ENCODE measurements at places on chromosomes 4 and X.
A peak's percentile ranks its signal among the peaks of the same experiment; 100 is the strongest.

GRCh38 chr4:109303140-109303496 is 660 bp upstream of the COL25A1 start:
- no peaks in the 10 kb centered on the region for H3K4me1 ChIP-seq
- H3K4me3 ChIP-seq: no peak overlapping the region
- H3K27me3 ChIP-seq: no peaks in the 10 kb centered on the region
- no peak overlapping the region for H3K27ac ChIP-seq

GRCh38 chr4:7124689-7125442 is 57.0 kb upstream of the GRPEL1 start:
- H3K36me3 ChIP-seq: no peaks in the 10 kb centered on the region
- H3K27ac ChIP-seq: no peak overlapping the region
- no peak overlapping the region for H3K4me3 ChIP-seq
- no peaks in the 10 kb centered on the region for H3K27me3 ChIP-seq

DNA sequence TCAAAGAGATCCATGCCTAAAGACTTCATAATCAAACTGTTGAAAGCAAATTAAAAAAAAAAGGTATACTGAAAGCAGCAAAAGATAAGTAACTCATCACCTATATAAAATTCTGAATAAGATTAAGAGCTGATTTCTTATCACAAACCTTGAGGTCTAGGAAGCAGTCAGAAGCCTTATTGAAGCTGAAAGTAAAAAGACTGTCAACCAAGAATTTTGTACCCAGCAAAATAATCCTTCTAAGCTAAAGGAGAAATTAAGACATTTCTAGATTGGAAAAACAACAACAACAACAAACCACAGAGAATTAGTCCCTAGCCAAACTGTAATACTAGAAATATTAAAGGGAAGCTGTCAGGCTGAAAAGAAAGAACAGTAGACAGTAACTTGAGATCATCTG is 622.9 kb downstream of the PCDH7 start:
- no peaks in the 10 kb centered on the region for H3K36me3 ChIP-seq
- H3K4me1 ChIP-seq: no peaks in the 10 kb centered on the region
- H3K27ac ChIP-seq: no peak overlapping the region
- no peaks in the 10 kb centered on the region for H3K27me3 ChIP-seq

GRCh38 chrX:68685685-68686084 is 38.2 kb downstream of the STARD8 start:
- H3K4me1 ChIP-seq: no peaks in the 10 kb centered on the region
- no peak for DNase-seq
- no peak overlapping the region for H3K4me3 ChIP-seq
- no peak overlapping the region for H3K27ac ChIP-seq
- H3K27me3 ChIP-seq: no peaks in the 10 kb centered on the region

- no peak overlapping the region for H3K4me3 ChIP-seq
- H3K27me3 ChIP-seq: no peaks in the 10 kb centered on the region
- H3K27ac ChIP-seq: no peak overlapping the region
- H3K36me3 ChIP-seq: no peaks in the 10 kb centered on the region
- DNase-seq: no peak
These were observed 28.9 kb downstream of the PDK3 start for GRCh38 chrX:24493740-24494581.

- DNase-seq: no peak
- no peaks in the 10 kb centered on the region for H3K27me3 ChIP-seq
- H3K27ac ChIP-seq: no peak overlapping the region
- peaks cover 6% of the 10 kb centered on the region for H3K4me1 ChIP-seq
- H3K36me3 ChIP-seq: no peaks in the 10 kb centered on the region
- no peak overlapping the region for H3K4me3 ChIP-seq
These were observed 307.0 kb downstream of the ADGRL3 start for GRCh38 chr4:61507091-61507490.

GRCh38 chrX:71618303-71618721 is at the start of gene CXCR3:
CXCR3 (minus strand) TSS chrX:71618511; CDS start chrX:71618449, 62 bp downstream.
- no peaks in the 10 kb centered on the region for H3K27me3 ChIP-seq
- no peak for DNase-seq
- H3K4me3 ChIP-seq: no peak within 1 kb of the TSS
- no peaks in the 10 kb centered on the region for H3K36me3 ChIP-seq

- H3K27ac ChIP-seq: no peak overlapping the region
- no peak overlapping the region for H3K4me3 ChIP-seq
- peak; percentile 83 for DNase-seq
- H3K27me3 ChIP-seq: no peaks in the 10 kb centered on the region
- H3K4me1 ChIP-seq: no peaks in the 10 kb centered on the region
These were observed 714.5 kb upstream of the TENM3 start for GRCh38 chr4:181528570-181529184.

DNA sequence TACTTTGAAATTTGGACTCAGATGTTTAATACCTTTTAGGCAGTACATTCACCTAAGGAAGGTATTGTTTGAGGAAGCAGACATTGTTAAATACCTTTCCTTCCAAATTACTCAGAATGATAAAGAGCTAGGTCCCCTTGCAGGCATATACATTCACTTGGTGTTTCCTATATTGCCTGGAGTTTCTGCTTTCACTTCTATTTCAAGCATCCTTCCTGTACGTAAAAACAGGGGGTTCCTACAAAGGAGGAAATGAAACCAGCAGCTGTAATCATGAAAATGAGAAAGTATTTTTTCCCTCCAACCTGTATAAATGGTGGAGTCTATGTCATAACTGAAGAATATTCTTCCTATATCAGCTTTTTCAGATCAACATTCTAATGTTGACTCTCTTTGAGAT is 90.4 kb upstream of the RASGEF1B start:
- H3K27ac ChIP-seq: no peak overlapping the region
- 0 out of 2 replicates have a peak, but pooled peaks cover 3% of the 10 kb centered on the region for H3K4me1 ChIP-seq
- DNase-seq: no peak
- no peaks in the 10 kb centered on the region for H3K27me3 ChIP-seq
- H3K4me3 ChIP-seq: no peak overlapping the region
- no peaks in the 10 kb centered on the region for H3K36me3 ChIP-seq

- H3K27ac ChIP-seq: no peak overlapping the region
- no peaks in the 10 kb centered on the region for H3K4me1 ChIP-seq
- no peak for DNase-seq
- no peak overlapping the region for H3K4me3 ChIP-seq
- no peaks in the 10 kb centered on the region for H3K27me3 ChIP-seq
These were observed 404.1 kb downstream of the RAPGEF2 start for GRCh38 chr4:159506801-159507517.

- no peaks in the 10 kb centered on the region for H3K4me1 ChIP-seq
- DNase-seq: no peak
- H3K27me3 ChIP-seq: no peaks in the 10 kb centered on the region
- no peaks in the 10 kb centered on the region for H3K36me3 ChIP-seq
- no peak overlapping the region for H3K4me3 ChIP-seq
These were observed 29.9 kb downstream of the USP53 start for GRCh38 chr4:119242417-119242816.

- no peak for DNase-seq
- no peak overlapping the region for H3K4me3 ChIP-seq
- no peak overlapping the region for H3K27ac ChIP-seq
- no peaks in the 10 kb centered on the region for H3K36me3 ChIP-seq
- no peaks in the 10 kb centered on the region for H3K27me3 ChIP-seq
These were observed 30.3 kb downstream of the NFKB1 start for GRCh38 chr4:102531462-102531861.

GRCh38 chr4:172865103-172865502 is 303.5 kb upstream of the GALNT7 start:
- no peak for DNase-seq
- H3K4me3 ChIP-seq: no peak overlapping the region

GRCh38 chr4:98448908-98449307 is 187.7 kb downstream of the RAP1GDS1 start:
- no peak overlapping the region for H3K27ac ChIP-seq
- no peak overlapping the region for H3K4me3 ChIP-seq
- no peaks in the 10 kb centered on the region for H3K27me3 ChIP-seq
- peaks cover 12% of the 10 kb centered on the region for H3K4me1 ChIP-seq
- no peak for DNase-seq

- H3K36me3 ChIP-seq: no peaks in the 10 kb centered on the region
- no peak overlapping the region for H3K4me3 ChIP-seq
- no peaks in the 10 kb centered on the region for H3K4me1 ChIP-seq
- DNase-seq: no peak
- H3K27me3 ChIP-seq: no peaks in the 10 kb centered on the region
- H3K27ac ChIP-seq: no peak overlapping the region
These were observed 9.8 kb downstream of the SPP1 start for GRCh38 chr4:87985097-87985886.

GRCh38 chrX:120302434-120302833 is 8.8 kb downstream of the TMEM255A start:
- no peaks in the 10 kb centered on the region for H3K36me3 ChIP-seq
- H3K4me1 ChIP-seq: no peaks in the 10 kb centered on the region
- H3K27me3 ChIP-seq: no peaks in the 10 kb centered on the region
- H3K27ac ChIP-seq: no peak overlapping the region
- no peak for DNase-seq
- H3K4me3 ChIP-seq: no peak overlapping the region

DNA sequence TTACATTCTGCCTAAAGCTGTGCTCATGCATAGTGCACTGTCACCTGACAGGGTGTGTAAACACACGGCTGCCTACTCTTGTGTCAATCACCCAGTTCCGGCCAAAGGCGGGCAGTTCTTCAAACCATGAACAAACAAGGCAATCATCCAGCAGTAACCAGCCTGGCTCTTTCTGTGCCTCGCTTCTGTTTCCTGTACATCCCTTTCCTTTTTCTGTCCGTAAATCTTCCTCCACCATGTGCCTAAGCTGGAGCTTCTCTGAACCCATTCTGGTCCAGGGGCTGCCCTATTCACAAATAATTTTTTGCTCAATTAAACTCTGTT is 60.8 kb upstream of the CBR4 start:
- no peaks in the 10 kb centered on the region for H3K27me3 ChIP-seq
- H3K4me1 ChIP-seq: peaks cover 50% of the 10 kb centered on the region
- peak overlapping the region; percentile 92 for H3K27ac ChIP-seq
- no peaks in the 10 kb centered on the region for H3K36me3 ChIP-seq
